ENCODE measurements at places on chromosomes 4 and X.

- DNase-seq = no peak
Observed at GRCh38 chr4:16809064-16809463, 89.4 kb downstream of the LDB2 start.

DNA sequence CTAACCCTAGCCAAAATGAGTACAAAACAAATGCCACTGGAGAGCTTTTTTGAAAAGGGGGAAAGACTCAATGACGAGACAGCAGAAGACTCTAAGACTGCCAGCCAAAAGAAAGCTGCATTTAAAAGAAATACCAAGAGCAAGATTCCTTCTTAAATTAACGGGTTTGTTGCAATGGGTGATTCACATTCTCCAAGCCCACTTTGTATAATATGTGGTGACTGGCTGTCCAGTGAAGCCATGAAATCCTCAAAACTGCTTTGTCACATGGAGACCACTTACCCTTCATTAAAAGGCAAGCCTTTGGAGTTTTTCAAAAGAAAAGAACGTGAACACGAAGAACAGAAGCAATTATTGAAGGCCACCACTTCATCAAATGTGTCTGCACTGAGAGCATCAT, 68.2 kb downstream of the MRPL1 start:
- DNase-seq = no peak

DNA sequence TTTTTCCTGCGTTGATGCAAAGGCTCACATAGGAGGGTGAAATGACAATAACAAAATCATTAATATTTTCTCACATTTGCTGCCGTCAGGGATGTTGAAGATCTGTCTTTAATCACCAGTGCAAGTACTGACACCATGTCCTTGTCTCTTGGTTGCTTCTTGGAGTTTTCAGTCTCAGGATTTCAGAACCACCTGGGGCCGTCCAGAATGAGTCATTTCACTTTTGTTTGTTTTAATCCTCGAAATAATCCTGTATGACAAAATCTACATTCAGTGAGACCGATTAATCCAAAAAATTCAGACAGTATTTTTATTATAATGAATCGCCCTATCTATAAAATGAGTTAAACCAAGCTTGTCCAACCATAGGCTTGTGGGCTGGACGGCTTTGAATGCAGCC, 47.2 kb downstream of the NEIL3 start:
- DNase-seq = no peak

DNA sequence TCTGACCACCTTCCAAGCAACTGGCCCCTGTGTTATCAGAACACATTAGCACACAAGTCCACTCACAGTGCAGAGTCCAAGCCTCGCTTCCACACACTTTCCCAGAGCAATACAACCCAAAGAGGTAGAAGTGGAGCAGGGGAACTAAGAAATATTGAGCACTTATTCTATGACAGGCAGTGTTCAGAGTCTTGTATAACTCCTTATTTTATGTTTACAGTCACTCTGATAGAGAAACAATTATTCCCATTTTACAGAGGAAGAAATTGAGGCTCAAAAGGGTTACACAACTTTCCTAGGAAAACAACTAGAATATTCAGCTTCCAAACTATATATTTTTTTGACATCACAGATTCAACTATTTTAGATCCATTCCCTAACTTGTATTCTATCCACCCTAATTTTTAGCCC, 18.3 kb upstream of the TMEM154 start:
- no peak for DNase-seq

DNA sequence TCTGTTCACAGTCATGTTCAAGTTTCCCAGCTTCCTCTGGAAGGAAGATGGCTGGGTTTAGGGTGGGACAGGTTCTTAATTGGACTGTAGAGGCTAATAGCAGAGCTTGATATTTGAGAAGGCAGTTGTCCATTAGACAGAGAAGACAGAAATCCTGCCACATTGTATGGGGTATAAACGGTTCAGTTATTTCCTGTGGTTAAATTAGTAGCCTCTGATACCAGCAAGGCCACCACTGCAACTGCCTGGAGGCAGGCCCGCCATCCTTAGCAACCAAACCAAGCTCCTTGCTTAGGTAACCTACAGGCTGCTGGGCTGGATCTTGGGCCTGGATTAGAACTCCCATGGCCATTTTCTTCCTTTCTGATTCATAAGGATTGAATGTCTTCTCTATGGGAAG, 1367.0 kb downstream of the PCDH7 start:
- DNase-seq = no peak

GRCh38 chr4:76821641-76822040, 76.3 kb downstream of the SOWAHB start:
- no peak for DNase-seq

DNA sequence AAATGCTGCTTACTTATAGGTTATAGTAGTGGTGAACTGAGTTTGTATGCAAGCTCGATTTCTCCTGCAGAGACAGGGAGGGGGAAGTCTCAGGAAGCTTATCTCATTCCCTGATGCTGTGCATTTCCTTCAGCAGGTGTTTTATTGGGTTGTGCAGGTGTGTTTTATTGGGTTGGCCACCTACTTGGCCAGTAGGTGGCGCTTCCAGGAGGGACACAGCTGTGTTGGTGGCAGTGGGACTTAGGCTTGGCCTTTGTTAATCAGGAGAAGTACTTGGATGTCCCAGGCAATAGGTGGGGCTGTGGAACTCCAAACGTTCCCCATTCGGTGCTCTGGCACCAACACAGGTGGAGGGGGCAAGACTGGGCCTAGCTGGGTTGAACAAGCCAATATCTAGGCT, 196.0 kb upstream of the DCAF8L1 start:
- DNase-seq = no peak

DNA sequence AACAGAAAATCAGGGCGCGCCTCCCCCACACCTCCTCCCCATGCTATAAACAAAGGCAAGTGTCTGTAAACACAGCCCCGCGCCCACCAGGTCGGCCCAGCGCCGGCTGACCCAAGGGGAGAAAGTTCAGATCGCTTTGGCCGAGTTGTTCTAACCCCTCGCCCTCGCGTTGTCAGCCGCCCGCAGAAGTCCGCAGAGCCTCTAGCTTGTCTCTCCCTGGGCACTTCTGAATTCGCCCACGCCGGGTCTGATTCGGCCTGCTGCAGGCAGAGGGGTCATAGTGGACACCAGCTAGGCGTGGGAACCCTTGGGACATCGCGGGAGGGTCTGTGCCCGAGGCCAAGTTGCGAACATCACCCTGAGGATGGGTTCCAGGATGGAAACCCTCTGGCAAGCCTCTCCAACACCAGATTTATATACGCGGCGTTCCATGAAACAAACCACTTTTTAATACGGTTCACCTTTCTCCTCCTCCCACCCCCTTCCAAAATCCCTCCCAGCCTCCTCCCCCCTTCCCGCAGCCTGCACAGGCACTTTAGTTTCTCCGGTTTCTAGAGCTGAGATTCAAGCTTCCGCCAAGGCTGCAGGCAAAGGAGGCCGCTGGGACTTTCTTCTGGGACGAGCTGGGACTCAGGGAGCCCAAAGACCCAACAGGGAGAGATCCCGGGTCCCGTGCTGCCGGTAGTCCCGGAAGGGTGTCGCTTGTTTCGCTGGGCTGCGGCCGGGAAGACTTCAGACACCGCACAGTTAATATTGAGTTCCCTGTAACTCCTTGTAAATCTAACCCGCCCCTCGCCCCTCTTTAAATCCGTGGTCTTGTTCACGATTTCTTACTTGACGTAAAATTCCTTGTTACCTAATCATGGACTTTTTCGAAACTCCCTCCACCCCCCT, 4.7 kb downstream of the HAND2 start:
- no peak for DNase-seq

GRCh38 chr4:187304133-187304532, 580.5 kb upstream of the FAT1 start:
- no peak for DNase-seq

GRCh38 chr4:17494258-17495190, 17.4 kb downstream of the QDPR start:
- no peak for DNase-seq

GRCh38 chrX:41946989-41947612, 23.7 kb upstream of the CASK start:
- no peak for DNase-seq

DNA sequence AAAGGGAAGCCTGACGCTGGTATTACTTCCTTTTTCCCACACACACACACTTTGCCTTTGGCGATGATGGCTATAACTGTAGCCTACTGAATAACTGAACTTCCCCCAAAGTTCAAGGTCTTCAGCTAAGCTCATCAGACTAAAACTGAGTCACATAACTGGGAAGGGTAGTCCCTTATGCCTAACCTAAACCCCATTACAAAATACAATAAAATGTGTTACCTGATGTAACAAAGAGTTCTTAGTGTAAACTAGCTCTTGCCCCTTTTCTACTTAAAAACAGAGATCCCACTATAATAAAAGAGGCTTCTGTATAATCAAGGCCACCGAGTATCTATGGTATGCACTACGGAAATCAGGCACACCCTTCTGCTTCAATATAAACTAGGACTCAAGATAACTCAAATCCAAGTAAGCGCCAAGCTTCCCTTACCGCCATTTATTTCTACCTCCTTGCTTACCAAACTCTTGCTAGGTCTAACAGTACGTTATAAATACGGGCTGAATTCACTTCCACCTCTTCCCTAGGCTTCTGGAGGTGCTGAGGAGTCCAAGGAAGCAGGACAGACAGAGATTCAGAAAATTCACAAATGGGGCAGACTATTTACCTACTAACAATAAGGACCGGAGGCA, 2.4 kb downstream of the OTUD4 start:
- no peak for DNase-seq

DNA sequence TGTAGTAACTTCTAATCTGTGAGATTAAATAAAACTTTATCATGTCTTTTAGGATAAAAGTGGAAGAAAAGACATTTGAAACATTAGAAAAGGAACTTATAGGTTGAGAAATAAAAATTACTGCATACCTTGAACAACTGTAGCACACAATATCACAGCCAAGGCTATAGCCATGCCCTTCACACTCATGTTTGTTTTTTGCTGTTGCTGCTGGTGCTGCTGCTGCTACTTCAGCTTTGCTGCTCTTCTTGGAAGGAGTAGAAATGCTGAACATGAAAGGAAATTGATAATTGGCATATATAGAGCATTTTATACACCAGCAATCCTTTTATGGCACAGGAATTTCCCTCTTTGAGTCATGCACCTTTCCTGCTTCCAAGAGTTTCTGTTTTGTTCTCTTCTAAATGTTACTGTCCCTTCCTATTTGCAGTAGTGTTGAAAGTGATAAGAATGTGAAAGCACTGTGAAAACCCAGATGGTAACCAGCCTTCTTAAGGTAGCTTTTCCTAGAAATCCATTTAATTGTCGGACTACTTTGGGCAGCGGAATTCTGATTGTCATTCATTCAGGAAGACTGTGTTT, at the start of gene CXCL11:
Gene CXCL11, minus strand, starts transcription at position 272 of the 582 bp plus-strand sequence. Its CDS starts 83 bp downstream, at position 189.
- no peak for DNase-seq

GRCh38 chrX:107465932-107466620, 16.6 kb downstream of the FRMPD3 start:
- peak; percentile 28 for DNase-seq

GRCh38 chrX:39967348-39967747, 130.4 kb downstream of the BCOR start:
- no peak for DNase-seq

GRCh38 chrX:71619193-71619592, 882 bp upstream of the CXCR3 start:
- no peak for DNase-seq

Measured in germinal center (tissue), 1 donor.